Coronary artery (tissue), 2 donors: ENCODE measurements at places on chromosomes 2 and 18.

GRCh38 chr2:102652126-102652525, 32.8 kb downstream of the SLC9A2 start:
- no peak for DNase-seq

- DNase-seq = no peak
Measured at GRCh38 chr2:11203480-11203879, 48.2 kb downstream of the SLC66A3 start.

- no peak for DNase-seq
Measured at GRCh38 chr2:24969784-24970183, 2.0 kb downstream of the DNAJC27 start.

- no peak for DNase-seq
Measured at GRCh38 chr2:199279146-199279545, 178.6 kb downstream of the SATB2 start.

DNA sequence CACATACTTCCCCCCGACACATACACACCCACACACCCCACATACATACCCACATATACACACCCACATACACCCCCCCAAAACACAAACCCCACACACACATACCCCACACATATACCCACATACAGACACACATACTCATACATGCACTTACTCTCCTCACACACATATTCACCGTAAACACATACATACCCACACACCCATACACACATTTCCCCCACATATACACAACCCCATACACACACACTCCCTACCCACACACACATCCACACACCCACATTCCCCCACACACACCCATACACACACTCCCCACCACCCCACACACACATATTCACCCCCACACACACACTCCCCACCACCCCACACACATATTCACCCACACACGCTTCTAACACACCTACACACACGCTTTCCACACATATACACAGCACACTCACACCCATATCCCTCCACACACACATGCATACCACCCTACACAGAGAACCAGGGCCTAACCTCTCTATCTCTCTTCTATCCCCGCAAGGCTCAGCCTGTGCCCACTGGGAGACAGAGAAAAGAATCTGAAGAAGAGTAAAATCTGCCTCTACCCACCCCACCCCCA, 182.4 kb upstream of the ETAA1 start:
- DNase-seq = no peak

GRCh38 chr2:216701544-216701943, 6.2 kb upstream of the IGFBP5 start:
- DNase-seq = no peak

DNA sequence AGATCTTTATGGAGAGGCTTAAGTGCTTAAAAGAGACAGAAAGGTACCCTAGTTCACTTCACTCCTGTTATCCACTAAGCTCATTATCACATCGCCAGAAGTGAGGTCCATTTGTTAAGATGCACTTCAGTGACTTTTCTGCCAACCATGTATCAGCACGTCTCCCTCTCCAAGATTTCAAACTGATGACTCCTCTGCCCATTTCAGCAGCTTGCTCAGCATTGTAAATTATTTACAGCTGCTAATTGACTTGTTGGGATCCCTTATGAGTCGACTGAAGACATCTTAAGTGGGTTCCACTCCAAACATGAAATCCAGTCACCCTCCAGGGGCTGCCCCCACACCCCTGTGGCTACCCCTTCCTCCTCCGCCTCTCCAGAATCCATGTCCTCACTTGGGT, 37.3 kb downstream of the DIPK1C start:
- no peak for DNase-seq

DNA sequence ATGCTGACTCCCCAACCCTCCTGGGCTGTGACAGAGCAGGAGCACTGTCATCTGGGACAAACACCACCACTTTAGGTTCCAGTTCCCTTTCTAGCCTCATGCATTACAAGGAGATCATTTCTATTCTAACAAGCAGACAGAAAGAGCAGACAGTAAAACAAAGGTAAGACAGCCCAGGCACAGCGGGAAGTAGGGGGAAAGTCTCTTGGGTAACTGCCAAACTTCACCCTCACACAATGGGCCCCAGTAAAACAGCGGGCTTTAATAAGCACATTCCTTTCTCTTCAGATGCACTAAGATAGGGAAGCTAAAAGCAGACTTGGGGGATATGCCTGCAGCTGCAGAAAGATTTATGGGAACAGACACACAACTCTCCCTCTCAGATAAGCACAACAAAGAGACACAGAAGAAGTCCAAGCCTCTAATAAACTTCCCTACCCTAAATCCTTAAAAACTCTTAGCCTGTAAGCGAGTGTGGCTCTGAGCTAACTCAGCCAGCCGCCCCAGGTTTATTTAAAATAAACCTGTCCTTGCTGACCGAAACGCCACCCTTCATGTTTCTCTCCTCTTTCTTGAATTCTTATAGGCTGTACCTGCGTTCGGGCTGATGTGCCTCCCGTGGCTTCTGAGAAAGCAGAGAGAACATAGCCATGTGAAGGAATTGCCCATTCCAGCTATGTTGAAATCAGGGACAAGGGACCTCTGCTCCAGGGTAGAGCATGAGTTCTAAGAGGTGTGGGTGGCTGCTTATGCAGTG, 726.8 kb upstream of the DDX18 start:
- DNase-seq = no peak

DNA sequence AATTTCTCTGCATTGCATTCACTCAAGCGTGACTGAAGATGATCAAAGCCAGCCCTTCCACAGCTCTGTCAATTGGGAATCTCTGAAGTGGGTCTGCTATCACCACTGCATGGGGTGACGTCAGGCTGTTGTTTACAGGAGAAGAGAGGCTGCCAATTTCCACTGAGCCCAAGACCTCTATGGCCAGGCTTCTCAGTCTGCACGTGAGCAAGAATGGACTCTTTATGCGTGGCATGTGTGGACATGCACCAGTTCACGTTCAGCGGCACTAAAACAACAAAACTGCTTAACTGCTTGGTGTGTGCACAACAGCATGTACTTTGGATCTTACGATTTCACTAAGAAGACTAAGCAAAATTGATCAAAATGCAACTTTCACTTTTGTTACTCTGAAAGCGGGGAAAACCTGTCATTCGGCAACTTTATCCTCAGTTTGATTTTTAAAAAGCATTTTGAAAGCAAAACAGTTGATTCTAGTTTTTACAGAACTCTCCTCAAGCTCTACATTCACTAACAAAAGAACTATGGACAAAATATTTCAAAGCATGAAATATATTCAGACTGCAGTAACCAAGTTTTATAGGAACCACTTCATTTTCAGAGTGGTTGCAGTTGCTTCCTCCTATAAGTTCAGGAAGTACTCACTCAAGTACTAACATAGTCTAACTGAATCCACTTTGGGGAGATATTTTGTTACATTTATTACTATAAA, 77.0 kb upstream of the SERTAD2 start:
- peak; percentile 76 for DNase-seq
